Muscle of arm (tissue), 14 donors: ENCODE measurements at places on chromosomes 3 and 15.

GRCh38 chr3:141240687-141241615 is 9.3 kb downstream of the PXYLP1 start:
- no peak for DNase-seq

- DNase-seq, result no peak
Measured at GRCh38 chr15:60901647-60902046, 327.5 kb downstream of the RORA start.

- no peak for DNase-seq
Measured at GRCh38 chr15:89317186-89317720, 17.4 kb downstream of the POLG start.

- DNase-seq, result no peak
Measured at GRCh38 chr3:72724070-72724469, 124.2 kb downstream of the SHQ1 start.

DNA sequence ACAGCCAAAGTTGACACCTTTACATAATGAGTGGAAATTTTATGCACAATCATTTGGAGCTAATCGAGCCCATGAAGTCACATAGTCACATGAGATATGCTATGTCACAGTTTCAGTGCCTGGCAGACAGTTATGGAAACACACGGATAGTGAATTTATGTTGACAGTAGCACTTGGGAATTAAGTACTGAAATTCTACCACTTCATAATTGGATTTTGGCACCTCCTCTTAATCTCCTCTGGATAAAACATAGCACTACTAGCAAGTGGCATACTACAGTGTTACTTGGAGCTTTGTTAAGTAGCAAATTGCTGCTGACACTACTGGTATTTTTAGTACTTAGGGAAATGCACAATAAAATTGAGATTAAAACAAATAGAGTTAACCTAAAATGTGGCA is 1679.4 kb downstream of the OTOL1 start:
- no peak for DNase-seq

GRCh38 chr3:79870313-79870620 is 102.5 kb upstream of the ROBO1 start:
- no peak for DNase-seq

DNA sequence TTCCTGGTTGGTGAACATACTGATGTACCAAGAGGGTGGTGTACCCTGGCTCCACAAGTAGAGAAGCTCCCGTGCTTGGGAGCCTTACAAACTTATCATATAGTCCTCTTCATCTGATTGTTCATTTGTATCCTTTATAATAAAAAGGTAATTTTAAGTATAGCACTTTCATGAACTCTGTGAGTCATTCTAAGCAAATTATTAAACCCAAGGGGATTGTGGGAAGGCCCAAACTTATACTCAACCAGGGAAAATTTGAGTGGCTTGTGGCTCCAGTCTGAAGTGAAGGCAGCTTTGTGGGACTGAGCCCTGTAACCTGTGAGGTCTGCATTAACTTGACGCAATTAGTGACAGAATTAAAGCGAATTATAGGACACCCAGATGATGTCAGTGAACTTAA is 29.0 kb downstream of the TTBK2 start:
- DNase-seq, result no peak

DNA sequence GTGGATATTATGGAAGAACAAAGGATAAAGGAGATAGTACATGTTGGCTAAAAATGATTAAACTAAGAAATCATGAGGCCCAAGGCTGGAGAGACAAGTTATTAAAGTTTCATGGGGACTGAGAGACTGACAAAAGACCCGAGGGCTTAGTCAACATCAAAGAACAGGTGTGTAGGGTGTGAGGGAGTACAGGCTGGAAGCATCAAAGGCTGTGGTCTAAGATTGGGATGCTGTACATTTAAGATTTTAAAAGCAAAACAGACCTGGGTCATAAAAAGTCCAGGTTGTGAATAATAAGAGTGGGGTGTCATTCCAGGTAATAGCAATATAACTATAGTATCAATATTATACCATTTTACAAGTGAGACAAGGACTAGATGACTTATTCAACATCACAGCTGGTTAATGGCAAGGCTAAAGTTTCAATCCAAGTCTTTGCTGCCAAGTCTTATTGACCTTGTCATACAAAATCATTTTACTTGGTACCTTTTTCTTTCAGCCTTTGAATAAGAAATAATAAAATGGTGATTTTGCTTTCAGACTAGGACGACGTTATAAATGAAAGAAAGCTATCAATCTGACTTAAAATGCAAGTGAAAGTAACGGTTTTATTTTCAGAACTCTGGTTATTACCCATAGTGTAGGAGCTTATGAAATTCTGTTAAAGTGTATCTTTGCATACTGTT is 211.6 kb downstream of the TNIK start:
- no peak for DNase-seq

DNA sequence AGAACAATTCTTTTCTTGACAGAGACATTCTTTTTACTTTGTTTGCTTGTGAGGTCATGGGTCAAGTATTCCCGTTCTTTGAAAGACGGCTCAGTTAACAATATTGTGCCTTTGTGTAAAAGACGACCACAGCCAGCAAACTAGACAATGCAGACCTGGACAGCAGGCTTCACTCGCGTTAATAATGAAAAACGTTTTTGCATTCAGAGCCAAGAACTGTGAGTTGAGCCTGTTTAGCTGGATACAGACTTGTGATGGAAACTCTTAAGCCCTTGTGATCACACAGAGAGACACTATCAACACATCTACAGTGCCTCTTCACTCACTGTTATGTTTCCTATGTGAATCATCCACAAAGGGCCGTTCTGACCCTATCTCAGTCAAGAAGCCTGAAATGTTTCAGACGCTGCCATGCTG is 37.3 kb upstream of the CMTM7 start:
- no peak for DNase-seq

GRCh38 chr3:177306252-177306651 is 109.0 kb upstream of the TBL1XR1 start:
- no peak for DNase-seq

DNA sequence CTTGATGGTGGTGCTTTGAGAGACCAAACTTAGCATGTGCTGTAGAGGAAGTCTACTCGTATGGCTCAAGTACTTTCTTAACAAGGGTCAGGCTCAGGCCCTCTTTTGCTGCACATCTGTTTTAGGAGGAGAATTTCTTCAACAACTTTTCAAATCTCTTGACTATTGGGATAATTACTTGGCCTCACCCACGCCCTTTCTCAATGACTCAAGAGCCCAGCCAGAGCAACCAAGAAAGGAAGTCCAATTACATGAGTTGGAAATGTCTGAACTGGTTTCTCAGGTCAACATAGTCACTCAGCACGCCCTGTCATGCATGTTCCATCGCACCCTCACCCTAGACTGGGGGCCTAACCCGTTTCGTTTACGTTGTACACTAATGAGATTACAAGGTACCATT is 44.8 kb upstream of the UMPS start:
- DNase-seq, result no peak

- DNase-seq, result no peak
Measured at GRCh38 chr3:10387881-10388609, 67.1 kb upstream of the SEC13 start.

- DNase-seq, result no peak
Measured at GRCh38 chr15:99386391-99386790, 135.1 kb downstream of the LRRC28 start.

GRCh38 chr15:65147902-65148301 is 14.3 kb upstream of the PDCD7 start:
- DNase-seq, result no peak

DNA sequence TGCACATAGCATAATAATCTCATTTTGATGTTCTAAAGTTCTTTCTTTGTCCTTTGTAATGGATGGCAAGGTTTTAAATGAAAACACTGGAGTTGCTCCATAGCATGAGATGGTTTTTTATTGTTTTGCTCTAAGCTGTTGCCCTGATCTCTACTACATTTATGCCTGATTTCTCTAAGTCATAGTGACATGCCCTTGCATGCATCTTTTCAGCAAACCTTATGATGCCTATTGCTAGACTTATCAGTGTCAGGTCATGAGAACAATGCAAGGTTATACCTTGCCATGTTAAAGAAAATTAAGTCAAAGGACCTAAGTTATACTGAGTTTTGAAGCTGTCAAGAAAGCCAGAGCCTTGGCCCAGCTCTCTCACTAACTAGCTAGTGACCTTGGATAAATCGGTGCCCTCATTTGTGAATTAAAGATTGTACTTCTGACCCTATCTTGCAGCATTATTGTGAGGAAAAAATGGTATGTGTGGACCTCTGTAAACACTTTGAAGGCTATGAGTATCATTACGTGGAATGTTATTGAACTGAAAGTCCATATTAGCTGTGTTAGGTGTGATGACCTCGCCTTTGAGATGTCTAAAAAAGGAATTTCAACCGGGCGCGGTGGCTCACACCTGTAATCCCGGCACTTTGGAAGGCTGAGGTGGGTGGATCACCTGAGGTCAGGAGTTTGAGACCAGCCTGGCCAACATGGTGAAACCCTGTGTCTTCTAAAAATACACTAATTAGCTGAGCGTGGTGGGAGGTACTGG is 256.4 kb upstream of the UBE2E1 start:
- no peak for DNase-seq

DNA sequence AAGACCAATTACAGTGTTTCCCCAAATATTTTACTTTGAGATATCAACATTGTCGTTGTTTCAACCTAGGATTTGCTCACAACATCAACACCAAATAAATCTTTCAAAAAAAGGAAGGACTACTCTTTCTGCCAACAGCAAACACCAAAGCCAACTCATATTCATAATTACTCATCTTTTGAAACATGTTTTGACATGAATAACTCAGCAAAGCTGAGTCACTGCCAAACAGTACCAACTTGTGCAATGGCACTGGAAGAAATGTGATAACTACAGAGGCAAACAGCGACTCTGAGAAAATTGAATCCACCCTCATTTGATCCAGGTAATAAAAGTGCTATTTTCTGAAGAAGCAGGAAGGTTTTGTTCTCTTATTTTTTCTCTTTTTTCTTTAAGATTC is 67.2 kb downstream of the PEX5L start:
- no peak for DNase-seq

DNA sequence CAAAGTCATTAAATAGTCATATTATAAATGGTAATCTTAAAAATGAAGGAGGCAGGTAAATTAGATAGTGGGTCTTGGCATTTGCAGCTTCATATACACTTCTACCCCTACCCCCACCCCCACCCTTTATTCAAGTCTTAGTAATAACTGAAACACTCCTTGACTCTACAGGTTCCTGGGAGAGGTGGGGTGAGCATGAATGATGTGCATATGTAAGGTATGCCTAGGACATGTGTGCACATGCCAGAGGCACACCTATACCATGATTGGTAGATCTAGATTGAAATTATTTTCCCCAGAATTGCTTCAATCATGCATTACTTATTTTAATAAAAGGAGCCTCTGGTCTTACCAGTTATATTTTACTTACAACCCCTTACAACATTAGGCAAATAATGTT is 40.1 kb upstream of the PDCD6IP start:
- DNase-seq, result no peak

DNA sequence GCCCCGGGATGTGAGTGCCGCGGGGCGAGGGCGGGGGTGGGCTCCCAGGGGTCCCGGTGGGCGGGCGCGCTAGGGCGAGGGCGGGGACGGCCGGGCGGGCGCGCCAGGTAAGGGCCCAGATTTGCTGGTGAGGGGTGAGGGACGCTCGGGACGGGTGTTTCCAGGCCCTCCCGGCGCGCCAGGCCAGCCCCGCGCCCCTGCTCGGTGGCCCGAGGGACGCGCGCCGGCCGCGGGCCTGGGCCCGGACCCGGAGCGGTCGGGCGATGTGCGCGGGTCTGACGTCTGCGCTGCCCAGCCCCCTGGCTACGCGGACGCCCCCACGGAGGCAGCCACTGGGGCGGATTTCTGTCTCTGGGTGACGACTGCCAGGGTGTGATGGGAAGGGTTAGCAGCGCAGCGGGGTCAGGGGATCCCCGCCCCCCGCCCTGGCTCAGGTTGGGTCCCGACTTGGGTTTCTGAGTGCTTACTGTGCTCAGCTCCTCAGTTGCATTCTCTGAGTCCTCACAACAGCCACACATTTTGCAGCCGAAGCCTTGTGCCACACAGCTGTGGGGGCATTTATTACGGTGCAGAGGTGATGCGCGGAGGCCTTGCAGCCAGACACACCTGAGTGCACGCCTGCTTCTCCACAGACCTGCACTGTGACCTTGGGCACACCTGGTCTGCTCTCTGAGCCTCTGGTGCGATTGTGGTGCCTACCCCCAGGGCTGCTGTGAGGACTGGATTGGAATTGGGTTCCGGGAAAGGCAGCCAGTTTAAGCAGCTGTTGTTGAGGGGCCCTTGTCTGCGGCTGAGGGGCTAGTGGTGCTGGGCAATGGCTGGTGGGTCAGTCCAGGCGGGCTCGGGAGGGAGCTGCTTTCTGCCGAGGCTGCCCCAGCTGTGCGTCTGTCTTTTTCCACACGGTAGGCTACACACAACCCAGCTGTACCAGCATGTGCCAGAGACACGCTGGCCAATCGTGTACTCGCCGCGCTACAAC is 523 bp downstream of the HDAC11 start:
- DNase-seq, result peak; percentile 45

DNA sequence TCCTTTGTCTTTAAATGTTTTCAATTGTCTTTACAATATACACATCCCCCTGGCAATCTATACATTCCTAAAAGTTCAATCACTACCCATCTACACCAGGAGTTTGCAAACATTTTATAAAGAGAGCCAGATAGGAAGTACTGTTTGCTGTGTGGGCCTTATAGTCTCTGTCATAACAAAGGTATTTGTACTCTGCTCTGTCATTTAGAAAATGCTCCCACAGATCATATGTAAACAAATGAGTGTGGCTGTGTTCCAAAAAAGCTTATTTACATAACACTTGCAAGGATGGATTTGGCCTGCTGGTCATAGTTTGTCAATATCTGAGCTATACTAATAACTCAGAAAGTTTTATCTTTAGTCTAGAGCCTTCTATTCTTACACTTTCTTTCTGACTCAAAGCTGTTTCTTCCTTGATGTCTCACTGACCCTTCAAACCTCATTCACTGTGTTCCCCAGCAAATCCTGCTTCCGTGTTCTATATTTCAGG is 511.9 kb downstream of the GBE1 start:
- DNase-seq, result no peak

GRCh38 chr3:182682263-182683241 is 110.8 kb upstream of the ATP11B start:
- peak; percentile 28 for DNase-seq

DNA sequence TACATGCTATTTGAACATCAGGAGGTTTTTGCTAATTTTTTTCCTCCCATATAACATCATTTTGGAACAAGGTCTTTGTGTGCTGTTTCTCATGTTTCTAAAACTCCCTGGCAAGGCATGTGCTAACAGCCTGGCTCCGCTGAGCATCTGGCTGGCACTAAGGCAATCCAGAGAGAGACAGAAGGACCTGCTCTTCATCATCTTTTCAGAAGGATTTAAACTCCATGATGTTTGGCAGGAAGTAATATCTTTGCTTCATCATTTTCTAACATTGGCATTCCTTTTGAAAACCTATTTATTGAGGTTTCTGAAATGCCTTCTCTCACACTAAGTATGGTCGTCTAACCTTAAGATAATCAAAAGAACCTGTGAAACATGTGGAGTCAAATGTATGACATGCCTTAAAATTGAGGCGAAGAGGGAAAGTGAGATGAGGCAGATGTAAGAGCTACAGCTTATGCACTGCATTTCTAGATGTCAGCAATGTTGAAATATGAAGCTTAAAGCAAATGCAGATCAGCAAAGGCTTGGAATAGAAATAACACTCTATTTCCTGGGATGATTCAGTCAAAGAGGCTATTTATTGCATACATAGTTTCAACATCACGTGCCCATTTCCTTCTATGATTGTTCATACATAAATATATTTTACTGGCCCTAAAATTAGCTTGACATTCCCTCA is 592.0 kb downstream of the ZNF385D start:
- DNase-seq, result no peak

GRCh38 chr3:126967386-126967785 is 15.5 kb upstream of the PLXNA1 start:
- no peak for DNase-seq

GRCh38 chr3:27637346-27637995 is 84.7 kb downstream of the EOMES start:
- no peak for DNase-seq
